ENCODE measurements at places on chromosomes 4 and X.

DNA sequence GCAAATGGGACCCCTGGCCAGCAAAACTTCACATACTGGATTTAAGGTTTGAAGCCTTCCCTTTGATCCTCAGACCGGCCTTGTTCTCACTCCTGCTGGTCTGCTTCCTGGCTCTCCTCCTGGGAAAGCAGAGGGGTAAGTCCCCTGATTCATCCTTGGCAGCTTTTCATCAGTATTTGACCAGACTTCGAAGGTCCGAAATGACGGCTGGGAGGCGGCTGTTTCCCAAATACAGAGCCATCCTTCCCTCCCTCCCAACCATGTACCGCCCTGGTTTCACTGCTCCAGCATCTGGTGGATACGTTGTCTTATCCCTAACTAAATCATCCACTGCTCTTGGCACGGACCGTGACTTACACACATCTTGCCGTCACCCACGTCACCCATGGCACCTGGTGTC is 265.5 kb downstream of the BCOR start:
- DNase-seq = no peak

DNA sequence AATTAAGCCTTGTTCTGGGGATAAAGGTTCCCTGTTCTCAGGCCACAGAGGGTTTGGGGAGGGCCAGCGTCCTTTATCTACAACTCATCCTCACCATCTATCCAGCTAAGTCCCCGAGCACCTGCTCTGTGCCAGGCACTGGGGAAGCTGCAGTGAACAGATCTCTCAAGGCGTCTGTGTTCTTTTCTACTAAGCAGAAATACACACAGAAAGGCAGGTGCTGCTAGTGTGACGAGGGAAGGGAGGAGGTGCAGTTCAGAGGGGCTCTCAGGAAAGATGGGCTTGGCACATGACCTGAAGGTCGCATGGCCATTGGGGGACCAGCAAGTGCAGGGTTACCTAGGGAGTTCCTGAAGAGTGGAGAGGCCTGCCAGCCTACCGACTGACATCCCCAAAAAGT is 352.2 kb downstream of the NR3C2 start:
- DNase-seq = no peak

DNA sequence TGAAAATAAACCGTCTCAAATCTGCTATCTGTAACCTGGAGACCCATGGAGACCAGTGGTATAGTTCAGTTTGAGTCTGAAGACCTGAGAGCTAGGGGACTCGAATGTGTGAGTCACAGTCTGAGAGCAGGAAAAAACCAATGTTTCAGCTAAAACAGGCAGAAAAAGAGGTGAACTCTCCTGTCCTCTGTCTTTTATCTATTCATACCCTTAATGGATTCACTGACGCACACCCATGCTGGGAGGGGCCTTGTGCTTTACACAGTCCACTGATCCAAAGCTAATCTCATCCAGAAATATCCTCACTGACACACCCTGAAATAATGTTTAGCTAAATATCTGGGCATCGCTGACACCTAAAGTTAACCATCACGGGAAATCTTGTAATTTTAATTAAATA is 297.9 kb downstream of the GPM6A start:
- no peak for DNase-seq

DNA sequence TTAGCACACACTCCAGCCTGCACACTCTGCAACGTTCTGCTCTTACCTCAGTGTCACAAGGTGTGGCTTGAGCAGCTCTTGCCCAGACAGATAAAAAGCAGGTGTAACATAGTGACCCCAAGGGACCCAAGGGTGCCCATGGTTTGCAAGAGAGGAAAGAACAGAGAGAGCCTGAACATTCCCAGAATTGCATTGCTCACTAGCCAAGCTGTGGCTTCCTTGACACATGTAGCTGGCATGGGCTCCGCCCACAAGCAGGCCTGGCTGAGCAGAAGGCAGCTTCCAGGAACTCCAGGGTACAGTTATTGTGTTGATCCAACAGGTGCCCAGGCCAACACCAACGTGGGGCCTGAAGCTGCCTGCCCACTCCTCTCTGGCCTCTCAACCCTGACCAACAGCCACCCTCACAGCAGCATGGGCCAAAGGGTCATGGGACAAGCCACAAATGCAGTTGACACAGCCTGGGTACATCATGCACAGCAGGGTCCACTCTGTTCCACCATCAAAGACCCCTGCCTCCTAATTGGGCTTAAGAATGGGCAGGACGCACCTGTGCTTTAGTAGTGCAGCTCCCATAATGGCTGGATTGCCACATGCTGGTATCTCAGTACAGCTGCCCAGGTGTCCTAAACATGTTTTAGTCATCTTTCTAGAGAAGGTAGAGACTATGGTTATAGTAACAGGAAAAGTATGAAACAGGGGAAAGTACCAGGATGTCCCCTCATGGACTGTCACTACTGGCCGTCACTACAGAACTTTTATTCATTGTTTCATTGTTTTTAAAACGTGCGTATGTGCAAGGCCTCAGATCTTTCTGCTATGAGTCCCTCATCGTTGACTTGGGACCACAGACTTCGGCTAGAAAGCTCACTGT is 73.7 kb upstream of the ACSL1 start:
- peak; percentile 28 for DNase-seq

DNA sequence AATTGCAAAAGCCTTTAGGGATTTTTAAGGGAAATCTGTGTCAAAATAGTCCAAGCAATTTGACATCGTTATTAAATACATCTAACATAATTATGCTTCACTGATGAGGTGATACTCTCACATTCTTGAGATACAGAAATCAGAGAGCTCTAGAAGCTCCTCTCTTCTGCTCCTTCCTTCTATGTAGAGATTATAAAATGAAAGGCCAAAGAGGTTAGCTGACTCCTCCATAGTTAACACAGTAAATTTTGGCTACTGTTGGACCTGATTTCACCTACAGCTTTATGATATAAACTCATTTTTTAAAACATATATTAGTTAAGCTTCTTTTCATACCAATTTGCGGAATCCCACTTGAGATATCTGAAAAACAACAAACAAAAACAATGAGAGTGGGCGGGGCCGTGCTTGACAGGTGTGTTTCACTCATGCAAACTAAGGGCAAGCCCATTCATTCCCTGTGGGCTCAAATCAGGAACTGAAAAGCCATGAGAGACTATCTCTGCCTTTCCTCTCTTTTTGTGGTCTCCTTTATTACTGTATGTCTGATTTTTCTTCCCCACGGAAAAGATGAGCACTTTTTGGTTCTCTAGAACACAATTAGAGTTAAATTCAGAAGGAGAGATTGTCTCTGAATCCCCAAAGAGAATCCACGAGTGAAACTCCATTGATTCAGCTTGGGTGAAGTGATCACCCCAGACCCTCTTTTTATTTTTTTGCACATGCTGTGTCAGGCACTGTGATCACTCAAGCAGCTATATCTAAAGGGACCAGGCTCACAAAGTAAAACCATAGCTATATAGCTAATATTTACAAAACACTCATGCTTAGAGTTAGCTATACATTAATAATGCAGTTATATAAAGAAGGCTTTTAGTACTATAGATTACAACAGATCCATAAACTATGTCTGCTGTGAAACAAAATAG is 566.3 kb downstream of the IL15 start:
- no peak for DNase-seq

DNA sequence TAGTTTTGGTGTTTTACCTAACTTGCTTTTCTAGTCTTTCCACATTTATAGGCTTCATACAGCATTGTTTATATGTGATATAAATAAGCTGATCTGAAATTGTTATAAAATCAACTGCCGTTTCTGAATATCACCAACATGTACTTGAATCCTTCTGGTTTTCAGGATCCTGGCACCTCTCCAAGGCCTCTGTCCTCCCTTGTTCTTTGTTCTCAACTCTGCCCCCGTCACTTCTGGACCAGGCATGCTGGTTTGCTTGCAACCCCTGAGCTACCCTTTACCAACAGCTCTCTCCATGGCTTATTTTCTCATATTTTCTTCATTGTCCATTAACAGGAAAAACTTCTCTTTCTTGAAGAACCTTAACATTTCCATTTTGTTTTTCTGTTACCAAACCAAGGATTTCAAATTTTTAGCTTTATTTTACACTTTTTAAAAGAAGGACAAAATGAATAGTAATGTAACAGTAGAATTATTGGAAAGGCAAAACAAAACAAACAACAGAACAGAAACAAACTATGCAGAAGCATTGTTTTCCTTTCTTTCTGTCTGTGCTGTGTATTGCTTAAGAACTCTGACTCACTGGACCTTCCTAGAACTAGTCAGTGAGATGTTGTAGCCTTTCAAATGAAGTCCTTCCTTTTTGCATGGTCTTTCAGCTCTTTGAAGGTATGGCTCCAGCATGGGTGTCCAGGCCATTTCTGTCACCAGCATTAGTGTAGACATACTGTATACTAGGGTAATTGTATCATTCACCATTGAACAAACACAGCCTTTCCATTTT is 44.8 kb downstream of the BANK1 start:
- DNase-seq = peak; percentile 77

GRCh38 chr4:183434666-183435190 is 9.7 kb upstream of the CDKN2AIP start:
- DNase-seq = no peak

DNA sequence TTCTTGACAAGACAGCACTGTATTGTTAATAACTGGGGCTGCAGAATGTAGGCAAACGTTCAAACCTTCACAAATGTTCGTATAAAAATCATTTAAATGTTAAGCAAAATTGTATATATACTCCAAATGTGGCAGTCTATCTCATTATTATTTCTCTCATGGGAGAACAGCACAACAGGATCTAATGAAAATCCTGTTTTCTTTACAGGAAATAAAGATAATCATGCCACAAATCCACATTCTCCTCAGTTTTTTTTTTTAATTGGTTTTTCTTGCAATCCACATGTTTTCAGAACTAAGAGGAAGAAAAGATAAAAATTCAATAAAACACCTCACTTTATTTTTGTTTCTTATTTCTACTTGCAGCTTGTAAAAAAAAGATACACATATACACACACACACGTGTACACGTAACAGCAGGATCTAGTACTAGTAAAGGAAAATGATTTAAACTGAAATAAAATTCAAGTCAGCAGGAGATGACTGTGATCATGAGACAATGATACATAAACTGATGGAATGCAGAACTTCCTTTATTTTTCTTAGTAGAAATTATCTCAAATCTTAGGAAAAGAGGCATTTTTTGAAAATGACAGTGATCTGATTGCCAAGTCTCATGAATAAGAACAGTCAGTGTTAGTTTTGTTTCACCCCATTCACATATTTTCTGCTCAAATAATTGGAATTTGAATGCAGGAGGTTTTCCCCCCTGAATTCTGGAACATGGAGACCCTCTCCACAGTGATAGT is 11.3 kb downstream of the APBB2 start:
- peak; percentile 63 for DNase-seq
